ENCODE measurements at places on chromosomes 3 and 15.

- no peak for DNase-seq
Observed at GRCh38 chr15:60651101-60651500, 172.2 kb upstream of the ICE2 start.

- DNase-seq: no peak
Observed at GRCh38 chr3:44045476-44046275, 196.0 kb upstream of the TOPAZ1 start.

GRCh38 chr15:54820811-54821210 lies 375.9 kb downstream of the RSL24D1 start:
- no peak for DNase-seq

DNA sequence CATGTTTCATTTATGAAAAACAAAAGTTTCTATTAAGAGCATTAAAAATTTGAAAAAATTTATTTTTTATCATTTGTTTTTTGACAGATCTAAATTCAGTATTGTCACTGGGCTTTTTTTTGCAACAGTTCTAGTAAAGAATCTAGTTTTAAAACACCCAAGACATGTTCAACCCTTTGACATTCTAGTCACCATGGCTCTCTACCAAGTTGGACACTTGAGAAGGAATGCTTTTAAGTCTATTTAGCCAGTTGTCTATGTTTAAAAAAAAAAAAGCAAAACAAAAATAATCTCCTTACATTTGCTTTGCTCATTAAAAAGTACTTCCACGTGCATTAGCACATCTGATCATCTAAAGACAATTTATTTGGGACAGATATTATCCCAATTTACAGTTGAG lies 417.5 kb downstream of the RSL24D1 start:
- no peak for DNase-seq

DNA sequence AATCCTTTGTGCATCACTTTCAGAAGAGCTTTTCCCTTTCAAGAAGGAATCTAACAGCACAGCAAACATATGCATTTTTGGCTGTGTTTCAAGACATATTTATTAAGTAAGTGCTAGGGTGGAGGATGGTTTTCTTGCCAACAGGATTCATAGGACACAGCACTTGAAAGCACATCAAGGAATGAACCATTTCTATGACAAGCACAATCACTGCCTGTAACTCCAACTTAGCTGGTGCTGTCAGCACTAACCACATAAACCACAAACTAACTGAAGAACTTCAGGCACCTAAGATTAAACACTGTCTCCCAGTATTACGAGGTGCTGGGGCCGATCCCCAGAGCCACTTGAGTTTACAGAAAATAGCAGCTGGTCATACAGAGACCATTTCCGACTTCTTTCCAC lies 35.4 kb upstream of the SPRED1 start:
- DNase-seq: no peak

DNA sequence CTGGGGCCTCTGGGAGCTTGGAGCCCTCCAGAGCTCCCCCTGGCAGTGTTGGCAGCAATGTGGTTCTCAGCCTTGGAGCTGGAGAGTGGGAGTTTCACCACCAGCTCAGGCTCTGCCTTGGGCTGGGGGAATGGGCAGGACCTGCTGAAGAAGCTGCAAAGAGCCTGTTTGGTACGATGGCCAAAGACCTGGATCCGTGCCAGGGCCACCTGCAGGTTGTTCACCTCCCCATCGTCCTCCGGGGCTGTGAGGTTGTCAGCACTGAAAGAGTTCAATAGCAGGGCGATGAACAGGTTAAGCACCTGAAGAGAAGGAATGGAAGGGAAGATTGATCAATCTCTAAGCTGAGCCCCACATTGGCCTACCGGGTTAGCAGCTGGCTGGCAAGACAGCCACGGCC lies 77.3 kb upstream of the SCN5A start:
- no peak for DNase-seq

DNA sequence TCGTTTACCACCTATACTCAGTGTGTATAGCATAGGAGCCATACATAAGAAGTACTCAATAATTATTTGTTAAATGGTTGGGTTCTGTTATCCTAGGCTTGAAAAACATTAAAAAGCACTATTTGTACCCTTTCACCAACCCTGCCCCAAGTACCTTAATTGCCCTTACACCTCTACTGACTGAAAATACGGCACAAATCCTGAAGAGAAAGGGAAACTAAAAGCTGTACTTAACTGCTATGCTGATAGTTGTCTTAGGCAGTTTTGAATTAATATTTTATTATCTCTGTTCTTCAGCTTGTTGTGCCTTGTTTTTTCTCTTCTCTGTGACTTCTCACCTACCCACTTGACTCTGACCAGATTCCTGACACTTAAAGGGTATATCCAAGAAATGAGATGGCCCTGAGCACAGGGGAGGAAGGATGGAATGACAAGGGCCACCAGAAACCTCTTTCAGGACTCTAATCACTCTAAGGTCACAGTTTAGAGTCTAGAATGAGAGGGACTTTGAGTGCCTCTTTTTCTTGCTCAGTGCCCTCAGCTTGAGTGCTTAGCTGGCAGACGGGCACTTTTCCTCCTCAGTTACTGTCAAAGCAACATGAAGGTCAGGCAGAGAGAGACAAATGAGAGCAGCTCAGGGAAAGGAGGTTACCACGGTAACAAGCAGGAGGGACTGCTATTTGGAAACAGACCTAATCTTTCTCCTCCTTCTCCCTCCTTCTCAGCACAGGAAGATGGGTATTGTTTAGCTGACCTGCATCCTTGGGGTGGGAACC lies 136.5 kb downstream of the ZNF609 start:
- DNase-seq: no peak

Data from activated CD4-positive, alpha-beta T cell treated with anti-CD3 and anti-CD28 coated beads, Interleukin-2, amount 50 U/mL, for 4 hours (primary cell).